GM23248 (cell line): ENCODE measurements at places on chromosomes 3 and 15. TPM values are rescaled to one million over a fixed set of nuclear protein-coding genes. Genes with fewer than 3 reads are reported as not detected.

The CLDN16 gene
- not detected in 2 replicates for polyA plus RNA-seq

The ATP13A5 gene
- polyA plus RNA-seq, result not detected in 2 replicates

The BNC1 gene
- polyA plus RNA-seq, result 4.1 and 4.3 TPM in 2 replicates

The OSBPL10 gene
- 0.95 and 2.4 TPM in 2 replicates for polyA plus RNA-seq

The ATP8B4 gene
- 0.89 and 1.1 TPM in 2 replicates for polyA plus RNA-seq

- H3K4me1 ChIP-seq, result peaks cover 25% of the 10 kb centered on the region
- H3K27me3 ChIP-seq, result no peaks in the 10 kb centered on the region
- H3K4me3 ChIP-seq, result no peak overlapping the region
- no peaks in the 10 kb centered on the region for H3K36me3 ChIP-seq
These were observed 6.7 kb downstream of the ALCAM start for GRCh38 chr3:105373383-105373782.

GRCh38 chr15:70866982-70867641, 13.2 kb upstream of the LARP6 start:
- DNase-seq, result no peak
- no peaks in the 10 kb centered on the region for H3K27me3 ChIP-seq
- H3K4me3 ChIP-seq, result no peak overlapping the region

GRCh38 chr15:27845535-27846369, 253.4 kb downstream of the OCA2 start:
- no peaks in the 10 kb centered on the region for H3K36me3 ChIP-seq
- no peak overlapping the region for H3K4me3 ChIP-seq

DNA sequence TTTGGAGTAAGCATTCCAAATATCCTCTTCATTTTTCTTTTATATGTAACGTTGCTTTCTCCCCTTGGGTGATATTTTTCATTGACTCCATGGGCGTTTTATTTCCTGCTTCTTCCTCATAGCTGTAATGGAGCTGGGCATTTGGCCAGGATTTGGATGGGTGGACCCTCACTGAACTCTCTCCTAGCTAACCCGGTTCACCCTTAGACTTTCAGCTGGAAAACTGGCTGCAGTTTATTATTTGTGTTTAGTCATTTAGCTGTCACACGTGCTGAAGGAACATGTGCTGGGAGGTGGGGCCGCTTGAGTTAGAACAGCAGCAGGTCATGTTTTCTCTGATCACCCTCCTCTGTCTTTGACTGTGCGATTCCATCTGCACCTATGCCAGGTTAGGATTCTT, 407.6 kb downstream of the ZIC1 start:
- no peaks in the 10 kb centered on the region for H3K36me3 ChIP-seq
- DNase-seq, result peak; percentile 38
- peaks cover 13% of the 10 kb centered on the region for H3K4me1 ChIP-seq
- no peaks in the 10 kb centered on the region for H3K27me3 ChIP-seq
- H3K4me3 ChIP-seq, result peak overlapping the region; percentile 14; the same call in 1 of the 2 replicates
- no peak overlapping the region for H3K27ac ChIP-seq

DNA sequence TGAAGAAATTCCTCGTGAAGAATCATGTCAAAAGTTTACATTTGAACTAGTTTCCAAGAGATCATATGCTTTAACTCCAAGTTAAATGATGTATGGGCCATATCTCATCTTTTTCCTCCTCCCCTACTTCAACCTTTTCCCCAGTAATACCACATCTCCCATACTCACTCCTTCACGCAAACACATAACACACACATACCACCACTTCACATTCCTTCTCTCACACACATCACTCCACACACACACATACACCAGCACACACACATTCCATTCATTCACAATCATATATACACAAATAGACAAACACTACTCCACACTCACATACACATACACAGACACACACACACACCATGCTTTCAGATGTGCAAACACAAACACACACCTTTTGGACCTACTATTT, 769.0 kb upstream of the NR2F2 start:
- DNase-seq, result no peak
- peaks cover 34% of the 10 kb centered on the region for H3K4me1 ChIP-seq
- H3K36me3 ChIP-seq, result no peaks in the 10 kb centered on the region

DNA sequence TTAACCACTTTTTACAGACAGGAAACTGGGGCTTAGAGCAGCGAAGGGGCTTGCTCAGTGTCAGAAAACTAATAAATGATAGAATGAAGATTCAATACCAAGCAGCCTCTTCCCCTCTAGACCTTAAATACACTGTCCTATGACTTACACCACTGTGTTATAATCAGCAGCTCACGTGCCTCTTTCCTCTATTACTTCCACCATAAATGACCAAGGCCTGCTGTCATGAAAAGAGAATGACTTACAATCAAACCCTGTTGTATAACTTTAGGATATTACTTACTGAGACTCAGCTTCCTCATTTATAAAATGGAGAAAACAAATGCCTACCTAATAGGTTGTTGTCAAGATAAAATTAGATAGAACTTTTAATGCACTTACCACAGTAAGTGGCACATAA, 11.6 kb downstream of the FMN1 start:
- no peaks in the 10 kb centered on the region for H3K36me3 ChIP-seq
- no peak overlapping the region for H3K27ac ChIP-seq
- peaks cover 7% of the 10 kb centered on the region; the same call in 1 of the 2 replicates for H3K27me3 ChIP-seq
- H3K4me3 ChIP-seq, result no peak overlapping the region

DNA sequence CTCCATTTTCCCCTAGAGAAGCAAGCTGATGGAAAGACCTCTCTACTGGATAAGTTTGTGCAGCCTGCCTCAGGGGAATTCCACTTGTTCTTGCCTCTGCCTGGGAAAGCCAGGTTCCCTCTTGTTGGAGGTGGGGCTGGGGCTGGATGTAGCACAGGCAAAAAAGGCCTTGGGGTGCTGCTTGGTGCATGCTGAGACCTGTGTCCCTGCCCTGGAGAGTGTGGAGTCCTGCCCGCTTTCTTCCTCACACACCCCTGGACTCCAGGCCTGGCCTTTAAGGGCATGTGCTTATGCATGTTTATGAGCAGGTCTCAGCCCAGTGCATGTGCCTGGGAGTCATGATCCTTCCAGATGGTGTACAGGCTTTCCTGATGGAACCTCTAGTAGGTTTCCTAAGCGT, 23.5 kb upstream of the JMJD7 start:
- H3K27me3 ChIP-seq, result no peaks in the 10 kb centered on the region
- H3K4me1 ChIP-seq, result peaks cover 20% of the 10 kb centered on the region
- H3K4me3 ChIP-seq, result no peak overlapping the region

DNA sequence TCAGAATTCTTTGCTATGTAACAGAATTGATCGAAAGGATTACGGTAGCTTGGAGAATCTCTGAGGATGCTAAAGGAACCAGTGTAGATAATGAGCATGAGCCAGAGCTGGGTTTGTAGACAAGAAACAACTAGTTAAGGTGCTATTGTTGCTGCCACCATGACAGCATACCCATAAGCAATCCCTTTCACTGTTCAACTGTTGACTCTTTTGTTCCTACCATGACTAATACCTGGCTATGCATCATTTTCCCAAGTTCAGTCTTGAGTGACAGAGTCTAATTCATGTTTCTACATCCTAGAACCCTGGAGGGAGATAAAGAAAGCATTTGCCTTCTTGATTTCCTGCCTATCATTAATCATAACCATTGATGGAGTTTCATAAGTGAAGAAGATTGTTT, 600.3 kb downstream of the OTOL1 start:
- H3K27ac ChIP-seq, result no peak overlapping the region
- DNase-seq, result peak; percentile 1
- no peaks in the 10 kb centered on the region for H3K27me3 ChIP-seq

GRCh38 chr3:158709666-158710083, 22.6 kb downstream of the RARRES1 start:
- no peaks in the 10 kb centered on the region for H3K27me3 ChIP-seq
- peak; percentile 99 for DNase-seq
- no peak overlapping the region for H3K4me3 ChIP-seq
- peak overlapping the region; percentile 84 for H3K27ac ChIP-seq
- 0 out of 2 replicates have a peak, but pooled peaks cover 6% of the 10 kb centered on the region for H3K36me3 ChIP-seq

DNA sequence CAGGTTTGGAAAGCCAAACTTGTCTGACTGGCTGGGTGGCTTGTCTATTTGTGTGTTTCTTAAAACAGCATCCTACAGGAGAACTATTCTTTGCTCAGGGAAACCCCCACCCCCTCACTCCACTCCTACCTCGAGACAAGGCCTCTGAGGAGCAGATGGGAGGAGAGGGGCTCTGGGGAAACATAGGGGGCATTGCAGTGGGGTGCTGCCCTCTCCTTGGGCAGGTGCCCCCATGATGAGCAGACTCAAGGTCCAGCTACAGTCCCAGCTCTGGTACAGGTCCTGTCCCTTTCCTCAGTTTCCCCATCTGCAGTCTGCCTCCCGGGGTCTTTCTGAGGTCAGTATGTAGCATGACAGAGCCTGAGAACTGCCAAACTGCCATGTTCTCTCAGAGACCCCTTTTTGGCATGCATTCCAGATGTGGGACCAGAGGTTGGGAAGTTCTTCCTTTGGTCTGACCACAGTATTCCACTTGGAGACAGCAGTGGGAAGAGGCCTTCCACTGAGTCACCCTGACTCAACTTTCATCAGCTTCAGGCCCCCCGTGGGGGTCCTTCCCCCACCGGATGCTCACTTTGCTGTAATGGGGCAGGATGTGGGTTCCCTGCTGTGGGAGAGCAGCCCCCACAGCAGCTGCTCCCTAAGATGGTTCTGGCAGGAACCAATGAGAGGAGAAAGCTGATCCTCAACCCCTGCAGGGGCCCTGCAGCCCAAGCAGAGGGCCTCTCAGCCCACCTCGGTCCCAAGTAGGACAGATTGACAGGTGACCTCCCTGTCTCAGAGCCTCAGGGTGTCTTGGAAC, 32.3 kb upstream of the CYP11A1 start:
- no peak overlapping the region for H3K4me3 ChIP-seq
- peak overlapping the region; percentile 66 for H3K27ac ChIP-seq
- H3K4me1 ChIP-seq, result peaks cover 71% of the 10 kb centered on the region
- no peaks in the 10 kb centered on the region for H3K36me3 ChIP-seq
- H3K27me3 ChIP-seq, result no peaks in the 10 kb centered on the region

DNA sequence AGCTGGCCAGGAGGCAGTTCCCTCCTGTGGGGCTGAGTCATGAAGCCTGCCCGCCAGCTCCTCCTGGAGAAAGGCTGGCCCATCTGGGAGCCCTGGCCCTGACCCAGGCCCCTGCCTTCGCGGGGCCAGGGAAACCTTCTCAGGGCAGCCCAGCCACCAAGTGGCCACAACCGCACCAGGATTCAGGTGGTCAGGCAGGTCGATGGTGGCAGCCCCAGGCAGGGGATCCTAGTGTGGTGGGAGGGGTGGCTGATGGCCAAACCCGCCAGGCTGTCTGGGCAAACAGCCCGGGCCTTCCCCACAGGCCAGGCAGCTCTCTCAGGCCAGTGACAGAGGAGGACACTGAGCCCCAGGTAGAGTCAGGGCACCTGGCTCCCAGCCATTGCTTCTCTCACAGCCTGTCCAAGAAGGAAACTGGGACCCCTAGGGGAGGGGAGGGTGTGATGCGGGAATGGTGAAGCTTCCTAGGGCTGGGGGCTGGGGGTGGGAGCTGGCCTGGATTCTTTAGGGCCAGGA, 1.2 kb downstream of the TWF2 start:
- peak overlapping the region; percentile 100 for H3K27ac ChIP-seq
- H3K4me3 ChIP-seq, result peak overlapping the region; percentile 80
- DNase-seq, result peak; percentile 98
